ENCODE measurements at places on chromosomes 11 and 22.

DNA sequence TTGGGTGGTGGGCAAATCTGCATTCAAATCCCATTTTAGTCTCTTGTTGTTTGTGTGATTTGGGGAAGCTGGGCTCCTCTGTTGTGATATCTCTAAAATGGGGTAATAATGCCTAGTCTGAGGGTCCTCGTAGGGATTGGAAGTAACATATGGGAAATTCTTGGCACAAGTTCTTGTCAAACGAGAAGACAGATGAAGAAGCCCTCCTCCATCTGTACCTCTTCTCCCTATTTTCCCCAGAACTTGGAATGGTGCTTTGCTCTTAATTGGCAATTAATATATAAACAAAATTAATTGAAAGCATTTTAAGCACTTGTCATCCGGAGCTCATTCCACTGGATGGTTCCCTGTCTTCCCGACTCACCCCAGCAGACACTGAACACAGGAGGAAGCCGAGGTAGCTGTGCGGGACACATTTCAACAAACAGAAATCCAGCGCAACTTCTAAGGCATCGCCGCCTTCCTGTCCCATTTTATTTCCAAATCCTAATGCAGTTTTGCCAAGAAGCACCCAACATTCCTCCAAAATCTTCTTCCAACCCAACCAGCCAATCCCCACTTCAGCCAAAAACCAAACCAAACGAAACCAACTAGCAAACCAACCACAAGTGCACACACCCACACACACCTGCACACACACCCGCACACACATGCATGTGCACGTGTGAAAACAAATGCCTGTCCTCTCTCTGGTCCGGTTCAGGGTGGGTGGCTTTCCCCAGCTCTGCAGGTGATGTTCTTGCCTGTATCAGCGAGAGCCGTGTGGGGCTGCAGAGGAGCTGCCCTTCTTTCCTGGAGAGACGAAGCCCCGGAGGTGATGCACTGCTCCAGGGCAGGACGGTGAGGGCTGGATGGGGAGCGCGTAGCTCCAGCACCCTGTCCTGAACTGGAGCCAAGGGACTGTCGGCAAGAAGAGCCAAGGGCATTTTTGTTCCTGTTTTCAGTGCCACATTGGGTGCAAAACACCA is 100.8 kb upstream of the B3GAT1 start:
- no peak for DNase-seq

DNA sequence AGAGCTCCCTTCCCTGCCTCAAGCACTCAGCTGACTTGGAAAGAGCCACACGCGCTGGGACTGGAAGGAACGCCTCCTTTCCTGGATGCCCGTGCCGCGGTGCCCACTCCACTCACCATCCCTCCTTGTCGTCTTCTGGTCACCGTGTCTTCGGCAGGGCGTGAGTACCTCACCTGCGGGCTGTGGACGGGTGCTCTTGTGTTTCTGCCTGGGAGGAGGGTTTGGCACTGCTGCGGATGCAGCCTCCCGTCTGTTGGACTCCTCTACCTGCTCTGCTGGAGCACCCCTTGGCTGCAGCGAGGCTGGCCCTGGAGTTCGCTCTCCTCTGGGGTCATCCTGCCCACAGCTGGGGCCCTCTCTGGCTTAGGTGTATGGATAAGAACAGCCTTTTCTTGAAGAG is 612.7 kb downstream of the BRD1 start:
- DNase-seq, result no peak

DNA sequence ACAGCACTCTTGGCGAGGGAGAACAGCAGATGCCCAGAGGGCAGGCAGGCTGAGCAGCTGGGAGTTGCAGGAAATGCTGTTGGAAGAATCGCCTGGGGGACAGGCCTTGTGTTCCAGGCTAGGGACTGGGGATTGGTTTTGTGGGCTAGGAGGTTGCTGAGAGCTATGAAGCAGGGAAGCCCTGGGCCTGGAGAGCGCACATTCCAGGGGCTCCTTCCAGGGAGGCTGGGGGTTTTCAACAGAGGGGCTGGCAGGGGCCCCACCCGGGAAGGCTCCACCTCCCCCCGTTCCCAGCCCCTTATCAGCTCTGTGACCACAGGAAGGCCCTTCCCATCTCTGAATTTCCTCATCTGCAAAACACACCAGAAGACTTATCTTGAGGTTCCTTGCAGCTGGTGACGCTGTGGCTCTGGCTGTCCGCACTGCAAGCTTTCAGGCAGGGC is 21.7 kb downstream of the WNT11 start:
- DNase-seq, result no peak

GRCh38 chr11:12286606-12287005 is 90.8 kb upstream of the PARVA start:
- no peak for DNase-seq

GRCh38 chr11:82864268-82864667 is 36.0 kb downstream of the PRCP start:
- DNase-seq, result peak; percentile 1

DNA sequence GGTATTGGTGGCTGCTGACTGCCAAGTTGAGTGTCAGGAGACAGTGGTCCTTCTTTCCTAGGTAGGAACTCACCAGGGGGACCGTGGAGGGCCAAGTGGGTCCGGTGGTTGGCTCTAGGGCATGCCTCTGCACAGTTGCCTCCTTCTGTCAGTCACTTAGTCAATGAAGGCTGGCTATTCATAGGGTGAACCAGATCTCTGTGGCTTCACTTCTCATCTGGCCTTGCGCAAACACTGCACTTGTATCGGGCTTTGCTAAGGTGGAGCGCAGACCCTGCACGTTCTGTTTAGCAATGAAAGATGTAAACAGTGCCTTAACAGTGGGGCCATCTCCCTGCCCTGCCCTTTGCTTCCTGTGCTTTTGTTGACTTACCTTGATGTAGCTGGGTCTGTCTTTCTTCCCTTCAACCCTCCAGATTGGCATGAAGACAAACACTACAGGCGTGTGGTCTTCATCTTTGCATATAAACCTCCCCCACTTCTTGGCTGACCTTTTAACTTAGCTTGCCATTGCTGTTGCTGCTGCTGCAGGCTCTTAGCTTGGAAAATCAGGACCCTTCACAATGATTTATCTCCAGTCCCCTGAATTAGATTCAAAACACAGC is 6.7 kb upstream of the SORL1-AS1 start:
- no peak for DNase-seq

- no peak for DNase-seq
Observed at GRCh38 chr11:107752949-107753822, 41.3 kb upstream of the SLN start.

- DNase-seq, result no peak
Observed at GRCh38 chr11:92440701-92441442, 216.3 kb downstream of the FAT3 start.

GRCh38 chr22:43110927-43111623 is 525 bp downstream of the BIK start:
- no peak for DNase-seq

GRCh38 chr11:19715373-19715772 is 2.7 kb downstream of the NAV2 start:
- DNase-seq, result no peak

DNA sequence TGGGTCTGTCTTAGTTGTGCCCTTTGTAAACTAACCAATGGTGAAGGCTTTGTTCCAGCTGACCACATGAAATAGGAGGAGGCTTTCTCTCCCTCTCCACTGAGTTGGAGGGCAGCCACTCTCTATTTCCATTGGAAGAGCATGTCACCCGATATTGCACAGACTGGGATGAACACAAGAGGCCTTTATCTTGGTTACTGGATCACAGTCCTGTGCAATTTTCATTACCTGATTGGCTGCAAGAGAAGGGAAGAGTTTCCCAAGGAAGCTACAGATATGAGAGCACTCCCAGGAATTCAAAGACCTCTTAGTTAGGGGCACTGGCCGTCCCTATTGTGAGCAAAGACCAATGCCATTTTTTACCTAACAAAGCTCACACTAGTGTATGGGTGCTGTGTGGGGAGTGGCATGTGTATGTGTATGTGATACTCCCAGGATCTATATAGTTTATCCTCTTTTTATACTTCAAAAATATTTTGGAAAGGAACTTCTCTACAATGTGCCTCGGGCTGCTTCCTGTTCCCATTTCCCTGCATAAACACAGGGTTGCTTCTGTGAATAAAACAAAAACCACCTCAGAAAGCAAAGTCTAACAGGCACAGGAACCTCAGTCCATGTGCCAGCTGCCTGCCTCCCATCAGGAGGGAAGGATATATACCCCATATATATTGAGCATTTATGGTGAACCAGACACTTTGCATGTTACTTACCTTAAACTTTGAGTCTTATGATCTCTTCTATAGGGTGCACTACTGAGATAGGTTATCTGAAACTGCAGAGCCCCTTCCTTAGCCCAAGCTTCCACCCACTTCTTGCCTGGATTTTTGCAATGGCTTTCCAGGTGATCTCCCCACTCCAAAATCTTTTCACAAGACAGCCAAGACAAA is 126.5 kb downstream of the RASSF10 start:
- no peak for DNase-seq

- DNase-seq, result no peak
Observed at GRCh38 chr22:25970999-25971811, 198.1 kb upstream of the SEZ6L start.

DNA sequence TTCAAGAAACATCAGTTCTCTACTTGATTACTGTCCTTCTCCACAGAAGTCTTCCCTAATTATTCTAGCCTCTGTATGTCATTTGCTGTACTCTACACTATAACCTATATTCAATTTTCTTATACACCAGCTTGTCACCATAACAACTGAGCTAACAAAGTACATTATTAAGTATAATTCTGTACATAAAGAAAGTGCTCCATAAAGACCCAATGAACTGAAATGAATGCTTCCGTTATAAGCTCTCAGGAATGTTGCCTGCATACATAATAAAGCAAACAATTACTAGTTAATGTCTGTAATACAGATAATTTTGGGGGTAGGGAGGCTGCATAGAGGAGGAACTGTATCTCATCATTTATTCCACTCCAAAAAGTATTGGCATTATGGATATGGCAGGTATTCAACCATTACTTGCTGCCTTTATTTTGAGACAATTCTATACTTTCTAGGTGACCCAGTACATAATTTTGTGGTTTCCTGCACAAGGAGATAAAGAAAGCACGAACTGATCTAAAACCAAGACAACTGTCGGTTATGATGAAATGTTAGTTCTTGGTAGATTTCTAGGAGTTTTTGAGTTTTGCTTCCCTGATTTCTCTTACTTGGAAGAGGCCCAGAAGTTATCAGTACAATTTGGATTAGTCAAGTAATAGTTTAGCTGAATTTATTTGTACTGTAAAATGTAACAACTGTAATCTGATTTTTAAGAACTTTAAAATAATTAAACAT is 202.5 kb downstream of the SBF2 start:
- DNase-seq, result no peak

DNA sequence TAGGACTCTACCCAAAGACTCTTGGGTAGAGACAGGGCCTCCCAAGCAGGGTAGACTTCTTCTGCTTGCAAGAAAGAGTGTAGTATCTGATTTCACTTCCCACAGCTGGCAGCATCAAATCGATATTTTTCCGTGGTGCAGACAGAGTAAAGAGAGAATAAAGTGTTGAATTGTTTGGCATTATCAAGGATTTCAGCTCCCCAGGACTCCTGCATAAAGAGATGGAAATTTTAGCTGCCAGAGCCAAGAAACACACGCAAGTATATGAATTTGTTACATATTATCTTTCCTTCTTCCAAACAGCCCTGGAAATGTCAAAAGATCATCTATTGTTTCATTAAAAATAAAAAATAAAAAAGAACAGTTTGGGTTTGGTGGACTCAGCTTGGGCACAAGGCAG is 136.8 kb downstream of the PKNOX2 start:
- DNase-seq, result no peak

GRCh38 chr11:34999453-34999852 is 83.0 kb downstream of the PDHX start:
- no peak for DNase-seq

DNA sequence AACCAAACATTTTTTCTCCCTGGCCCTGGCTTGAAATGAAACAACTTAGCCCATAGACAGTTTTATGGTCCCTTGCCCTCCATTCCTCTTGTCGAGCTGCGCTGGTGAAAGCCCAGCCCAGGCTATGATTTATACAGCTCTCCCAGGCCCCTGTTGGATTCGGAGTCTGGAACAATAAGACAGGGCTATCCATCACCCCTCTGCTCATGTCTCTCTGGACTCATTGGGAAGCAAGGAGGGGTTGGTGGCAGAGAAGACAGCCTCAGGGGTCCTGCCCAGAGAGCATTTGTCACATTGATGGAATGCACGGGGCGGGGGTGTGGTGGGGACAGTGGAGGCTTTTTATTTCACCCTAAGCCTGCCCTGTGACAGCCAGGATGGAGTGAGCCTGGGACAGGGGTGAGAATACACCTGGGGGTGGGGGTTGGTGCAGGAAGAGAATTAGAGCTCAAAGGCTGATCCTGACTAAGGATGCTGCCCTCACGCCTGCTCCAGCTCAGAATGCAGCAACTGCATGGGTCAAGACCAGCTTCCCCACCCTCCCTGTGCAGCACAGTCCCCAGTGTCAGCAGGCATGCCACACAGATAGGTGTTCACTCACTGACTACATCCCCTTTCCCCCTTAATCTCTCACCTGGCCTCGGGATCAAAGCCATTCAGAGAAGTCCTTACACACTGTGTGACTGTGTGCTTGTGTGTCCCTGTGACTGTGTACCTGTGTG is 10.0 kb upstream of the PKNOX2 start:
- no peak for DNase-seq

- DNase-seq, result no peak
Observed at GRCh38 chr11:50412832-50413231, 380.2 kb downstream of the OR4C45 start.

GRCh38 chr11:17718015-17718414 is 1.4 kb upstream of the MYOD1 start:
- DNase-seq, result no peak

DNA sequence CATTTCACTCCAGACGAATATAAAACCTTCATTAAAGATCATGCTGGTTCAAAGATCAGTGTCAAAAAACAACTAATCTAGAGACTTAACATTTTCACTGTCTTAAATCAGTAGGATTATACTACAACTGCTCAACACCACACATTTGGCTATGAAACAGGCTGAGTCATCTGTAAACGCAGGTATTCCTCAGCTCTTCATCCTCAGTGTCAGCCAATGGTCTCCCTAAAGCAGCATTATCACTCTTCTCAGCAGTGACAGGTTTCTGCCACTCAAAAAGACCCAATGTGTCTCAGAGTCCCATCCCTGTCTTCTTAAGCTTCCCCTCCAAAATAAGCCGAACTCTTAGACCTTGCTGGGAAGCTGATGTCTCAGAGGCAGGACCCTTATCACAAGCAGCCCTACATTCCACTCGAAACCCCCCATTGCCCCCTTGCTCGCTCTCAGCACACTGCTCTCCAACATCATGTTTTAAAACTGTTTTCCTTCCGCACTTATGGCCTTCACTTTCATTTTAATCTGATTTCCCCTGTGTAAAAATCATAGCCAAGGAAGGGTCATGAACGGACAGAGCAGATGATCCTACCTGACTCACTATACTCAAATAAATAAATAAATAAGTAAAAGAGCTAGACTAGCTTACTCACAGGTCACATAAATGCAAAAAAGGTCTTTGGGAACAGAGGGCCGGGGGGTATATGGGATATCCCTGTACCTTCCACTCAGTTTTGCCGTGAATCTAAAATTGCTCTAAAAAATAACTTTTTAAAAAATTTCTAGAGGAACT is 23.0 kb downstream of the CDON start:
- DNase-seq, result no peak

DNA sequence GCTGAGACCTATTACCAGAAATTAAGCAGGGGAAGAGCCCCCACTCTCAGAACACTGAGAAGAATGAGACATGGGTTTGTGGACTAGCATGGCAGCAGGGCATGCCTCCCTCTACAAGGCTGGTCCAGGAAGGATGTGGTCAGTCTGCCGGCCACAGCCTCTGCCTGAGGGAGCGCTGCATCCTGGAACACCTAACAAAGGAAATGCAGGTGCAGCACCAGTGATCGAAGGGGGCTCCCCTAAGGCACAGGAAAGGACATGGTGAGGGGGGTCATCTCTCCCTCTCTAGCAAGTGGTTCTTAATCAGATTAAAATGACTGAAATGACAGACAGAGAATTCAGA is 40.6 kb upstream of the ARL14EP start:
- no peak for DNase-seq

All from DMS 273 treated with DMSO at 0.1 percent for 48 hours (cell line).